ENCODE measurements at places on chromosomes 5 and 9.

GRCh38 chr5:167658889-167659288 lies 632.6 kb upstream of the WWC1 start:
- no peak for DNase-seq

DNA sequence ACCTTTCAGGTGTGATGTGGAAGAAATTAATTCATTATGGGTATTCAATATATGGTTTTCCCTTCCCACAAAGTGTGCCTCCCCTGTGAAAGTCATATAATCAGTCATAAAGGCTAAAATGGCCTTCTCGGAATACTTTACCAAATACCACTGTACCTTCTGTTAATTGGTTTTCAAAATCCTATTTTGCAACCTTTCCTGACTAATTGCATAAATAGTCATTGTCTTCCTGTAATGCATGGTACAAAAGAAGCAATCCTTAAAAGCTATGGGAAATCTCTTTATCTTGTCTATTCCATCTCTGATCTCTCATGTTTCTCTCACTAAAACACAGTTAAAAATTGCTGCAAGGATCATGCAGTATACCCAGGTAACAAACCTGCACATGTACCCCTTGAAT lies 44.3 kb upstream of the UGCG start:
- DNase-seq = no peak

DNA sequence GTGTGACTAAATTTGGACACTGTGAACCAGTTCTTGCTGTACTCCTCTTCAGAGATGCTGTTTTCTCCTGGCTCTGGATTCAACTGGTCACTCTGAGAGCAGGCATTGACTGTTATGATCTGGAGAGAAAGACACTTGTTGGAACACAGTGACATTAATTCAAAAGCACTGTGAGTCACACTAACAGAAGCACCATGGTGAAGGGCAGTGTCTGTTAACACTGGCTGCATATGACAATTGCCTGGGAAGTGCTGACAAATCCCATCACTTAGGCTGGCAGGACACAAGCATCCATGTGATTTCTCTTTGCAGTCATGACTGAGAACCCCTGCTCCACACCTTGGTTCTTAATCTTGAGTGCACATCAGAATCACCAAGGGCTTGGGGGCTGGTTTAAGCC lies 132.4 kb downstream of the TRPM6 start:
- no peak for DNase-seq

- no peak for DNase-seq
Observed at GRCh38 chr9:82466616-82467260, 478.2 kb downstream of the SPATA31D1 start.

GRCh38 chr5:172101547-172102217 lies 86.3 kb downstream of the STK10 start:
- DNase-seq = no peak

DNA sequence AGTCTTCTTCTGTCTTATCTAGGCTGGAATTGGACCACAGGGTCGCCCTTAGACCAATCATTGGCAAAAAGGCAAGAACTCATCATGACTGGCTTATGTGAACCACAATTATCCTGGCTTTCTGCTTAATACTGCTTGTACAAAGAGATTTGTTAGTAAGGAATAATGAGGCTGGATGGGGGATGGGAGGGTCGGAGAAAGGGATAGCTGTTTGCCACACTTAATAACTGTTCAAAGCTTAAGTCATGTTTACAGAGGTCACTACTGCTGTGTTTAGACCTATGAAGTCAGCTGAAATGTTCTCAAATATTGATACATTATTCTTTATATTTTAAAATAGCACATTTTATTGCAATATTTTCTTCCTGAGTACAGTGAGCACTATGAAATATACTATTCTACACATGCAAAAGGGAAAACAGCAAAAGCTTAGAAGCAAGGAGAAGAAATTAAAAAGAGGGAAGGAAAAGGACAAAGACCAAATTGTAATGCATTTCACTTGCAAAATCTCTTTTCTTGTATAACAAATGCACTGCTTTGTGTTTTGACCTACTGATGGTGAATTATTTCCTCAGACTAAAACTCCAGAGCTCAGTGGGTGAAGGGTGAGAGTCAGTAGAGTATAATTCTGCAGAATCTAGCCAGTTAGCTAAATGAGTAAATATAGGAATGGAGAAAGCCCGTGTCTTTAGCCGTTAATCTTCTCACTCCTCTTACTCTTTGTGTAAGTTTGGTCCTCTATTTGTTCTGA lies 404.9 kb upstream of the ZNF608 start:
- DNase-seq = no peak

- DNase-seq = peak; percentile 41
Observed at GRCh38 chr9:115289757-115290208, 171.8 kb upstream of the TNC start.

GRCh38 chr5:79809743-79810142 lies 120.1 kb downstream of the CMYA5 start:
- DNase-seq = no peak

DNA sequence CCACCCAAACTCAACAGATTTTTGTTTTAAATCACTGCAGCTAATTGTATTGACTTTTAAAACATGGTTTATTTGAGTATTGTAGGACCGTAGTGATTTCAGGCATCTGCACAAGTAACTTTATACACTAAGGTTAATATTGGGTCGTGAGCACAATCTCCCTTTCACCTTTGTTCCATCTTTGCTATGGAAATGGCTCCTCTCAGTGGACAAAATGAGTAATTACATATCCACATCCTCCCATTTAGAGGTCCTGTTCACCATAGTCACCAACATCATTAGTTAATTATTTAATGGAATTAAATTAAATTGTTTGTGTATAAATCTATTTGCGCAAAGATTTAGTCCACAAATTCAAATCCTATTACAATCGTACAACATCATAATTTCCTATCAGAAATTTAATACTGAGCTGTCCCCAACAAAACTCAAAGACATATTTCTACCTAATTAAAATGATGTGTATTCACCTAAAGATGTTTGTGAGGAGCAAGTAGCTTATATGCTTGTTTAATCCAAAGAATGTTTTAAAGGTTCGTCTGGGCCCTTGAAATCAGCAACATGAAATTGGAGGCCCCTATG lies 173.0 kb upstream of the DAPK1 start:
- DNase-seq = no peak

GRCh38 chr5:78458843-78459242 lies 98.4 kb downstream of the SCAMP1 start:
- no peak for DNase-seq

DNA sequence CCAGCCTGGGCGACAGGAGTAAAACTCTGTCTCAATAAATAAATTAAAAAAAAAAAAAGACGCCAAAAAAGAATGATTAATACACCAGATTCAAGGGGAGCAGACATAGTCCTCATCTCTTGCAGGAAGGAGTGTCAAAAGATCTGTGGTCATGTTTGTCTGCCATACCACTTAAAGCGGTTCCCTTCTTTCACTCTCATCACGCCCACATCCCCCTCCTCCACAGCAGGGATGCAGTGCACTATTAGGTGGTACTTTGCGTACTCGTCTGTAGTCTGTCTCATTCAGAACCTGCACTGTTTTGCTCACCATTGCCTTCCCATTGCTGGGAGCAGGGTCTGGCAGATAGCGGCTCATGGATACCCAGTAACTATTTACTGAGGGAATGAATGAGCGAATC lies 11.2 kb downstream of the CDHR2 start:
- DNase-seq = no peak
